ENCODE measurements at places on chromosomes 5 and 9.

- no peak for DNase-seq
Observed at GRCh38 chr5:59319250-59319649, 574.3 kb downstream of the PDE4D start.

DNA sequence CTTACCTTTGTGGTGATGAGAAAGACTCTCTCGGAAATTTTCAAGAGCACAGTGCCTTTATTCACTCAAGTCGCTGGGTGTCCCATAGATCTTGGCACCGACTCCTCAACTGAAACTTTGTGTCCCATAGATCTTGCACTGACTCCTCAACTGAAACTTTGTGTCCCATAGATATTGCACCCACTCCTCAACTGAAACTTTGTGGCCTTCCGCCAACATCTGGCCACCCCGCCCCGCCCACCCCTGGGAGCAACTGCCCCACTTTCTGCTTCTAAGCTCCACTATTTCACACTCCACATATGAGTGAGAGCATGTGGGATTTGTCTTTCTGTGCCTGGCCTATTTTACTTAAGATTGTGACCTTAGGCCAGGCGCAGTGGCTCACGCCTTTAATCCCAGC lies 12.7 kb upstream of the EGFL7 start:
- no peak for DNase-seq

GRCh38 chr5:175305251-175305650 lies 138.7 kb downstream of the DRD1 start:
- no peak for DNase-seq

- no peak for DNase-seq
Observed at GRCh38 chr5:59591162-59591561, 302.4 kb downstream of the PDE4D start.

GRCh38 chr5:181149806-181150733 lies 2.7 kb downstream of the OR2V2 start:
- DNase-seq = no peak
